H4 (cell line): ENCODE measurements at places on chromosomes 3 and 15. TPM values are rescaled to one million over a fixed set of nuclear protein-coding genes. Genes with fewer than 3 reads are reported as not detected.

GRCh38 chr3:103976931-103977339 is 1389.8 kb upstream of the ALCAM start:
- no peak for DNase-seq

DNA sequence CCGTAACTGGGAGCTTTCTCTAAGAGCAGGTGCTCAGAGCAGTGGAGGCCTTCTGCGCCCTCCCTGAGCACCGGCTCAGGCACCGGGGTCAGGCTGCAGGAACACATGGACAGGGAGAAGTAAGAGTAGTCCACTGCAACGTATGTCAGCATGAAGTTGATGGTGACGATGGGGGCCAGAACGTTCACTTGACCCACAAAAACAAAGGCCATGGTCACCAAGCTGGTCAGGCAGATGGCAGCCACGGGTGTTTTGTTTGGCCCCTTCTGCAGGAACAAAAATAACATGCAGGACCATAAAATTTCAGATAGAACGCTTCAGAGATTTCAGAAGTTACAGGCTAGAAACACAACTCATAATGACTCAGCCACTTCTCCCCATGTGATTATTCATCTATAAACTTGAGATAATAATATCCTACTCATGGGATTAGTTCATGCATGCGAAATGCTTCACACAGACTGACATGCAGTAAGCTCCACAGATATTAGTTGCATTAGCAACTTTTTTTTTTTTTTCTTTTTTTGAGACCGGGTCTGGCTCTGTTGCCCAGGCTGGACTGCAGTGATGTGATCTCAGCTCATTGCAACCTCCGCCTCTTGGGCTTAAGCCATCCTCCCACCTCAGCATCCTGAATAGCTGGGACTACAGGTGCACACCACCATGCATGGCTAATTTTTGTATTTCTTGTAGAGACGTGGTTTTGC is 52.2 kb upstream of the HEG1 start:
- peak; percentile 79 for DNase-seq

Gene SNX33
- total RNA-seq = 5.1 and 5.8 TPM in 2 replicates

Gene LRRC2
- 0.04 TPM in 1 of 2 replicates, not detected in the other for total RNA-seq

Gene DHFR2
- total RNA-seq = 3.9 and 5.8 TPM in 2 replicates

Gene SMCO1
- not detected in 2 replicates for total RNA-seq

DNA sequence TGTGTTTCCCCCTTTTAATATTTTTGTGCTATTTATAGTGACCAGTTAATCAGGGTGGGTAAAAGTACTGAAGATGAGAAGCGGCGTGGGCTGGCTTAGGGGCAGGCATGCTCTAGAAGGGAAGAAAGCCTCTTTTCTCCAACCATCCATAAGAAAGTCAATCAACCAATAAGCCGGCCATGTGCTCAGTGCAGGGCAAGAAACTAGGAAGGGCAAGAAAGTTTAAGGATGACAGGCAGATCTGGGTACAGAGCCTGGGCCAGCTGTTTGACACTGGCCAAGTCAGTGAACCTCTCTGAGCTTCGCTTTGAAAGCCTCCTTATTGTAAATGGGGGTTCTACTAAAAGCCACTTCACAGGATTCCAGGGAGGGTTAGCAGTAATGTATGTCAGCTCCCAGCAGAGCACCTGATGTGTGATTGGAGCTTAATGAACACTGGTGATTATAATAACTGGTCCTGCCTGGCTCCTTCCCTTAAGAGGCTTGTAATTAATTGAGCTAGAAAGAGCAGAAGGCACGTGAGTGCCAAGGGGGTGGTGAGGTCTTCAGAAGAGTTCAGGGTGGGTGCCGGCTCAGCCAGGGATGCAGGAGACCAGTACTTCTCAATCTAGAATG is 5.7 kb upstream of the CHRNA3 start:
- no peak for DNase-seq

Gene PTPRG
- 15.7 and 16.1 TPM in 2 replicates for total RNA-seq

Gene LRRN1
- total RNA-seq = 1.6 and 1.9 TPM in 2 replicates

Gene C2CD4A
- not detected in 2 replicates for total RNA-seq

- DNase-seq = no peak
Observed at GRCh38 chr3:10764259-10765051, 51.6 kb upstream of the SLC6A11 start.

Gene CASR
- total RNA-seq = not detected in 2 replicates

DNA sequence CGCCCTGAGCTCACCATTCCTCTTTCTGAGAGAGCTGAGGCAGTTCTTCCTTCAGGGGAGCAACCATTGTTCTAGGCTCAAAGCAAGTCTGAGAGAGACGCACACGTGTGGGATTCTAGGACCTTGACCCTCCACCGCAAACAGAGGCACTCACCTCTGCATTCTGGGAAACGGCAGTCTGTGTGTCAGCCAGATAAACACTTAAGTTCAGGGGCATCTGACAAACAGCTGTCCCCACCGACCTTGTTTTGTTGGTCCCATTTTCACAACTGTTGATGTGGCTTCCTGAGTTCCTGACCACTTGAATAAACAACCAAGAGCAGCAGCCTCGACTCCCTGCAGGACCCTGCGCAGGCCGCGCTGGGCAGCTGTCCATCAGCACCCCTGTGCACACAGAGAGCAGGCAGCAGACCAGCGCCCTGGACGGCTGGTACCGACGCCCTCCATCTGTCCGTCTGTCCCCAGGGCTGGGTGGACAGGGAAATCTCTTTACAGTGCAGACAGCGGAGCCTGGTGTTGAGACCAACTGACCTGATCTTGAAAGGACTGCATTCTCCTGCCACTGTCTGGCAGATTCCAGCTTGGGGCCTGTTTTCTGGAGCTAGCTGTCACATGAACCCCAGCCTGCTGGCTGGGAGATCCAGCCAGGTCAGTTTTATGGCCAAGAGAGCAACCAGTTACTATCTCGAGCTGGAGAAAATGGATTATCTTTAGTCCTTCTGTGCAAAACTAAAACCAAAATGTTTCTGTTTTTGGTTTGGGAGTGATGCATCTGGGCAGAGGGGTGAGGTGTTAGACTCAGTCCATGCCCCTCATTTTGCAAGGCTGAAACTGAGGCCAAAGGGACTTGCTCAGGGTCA is 64.2 kb downstream of the FAM43A start:
- no peak for DNase-seq

Gene HYAL1
- total RNA-seq = not detected in 2 replicates

Gene TRIM42
- not detected in 2 replicates for total RNA-seq

DNA sequence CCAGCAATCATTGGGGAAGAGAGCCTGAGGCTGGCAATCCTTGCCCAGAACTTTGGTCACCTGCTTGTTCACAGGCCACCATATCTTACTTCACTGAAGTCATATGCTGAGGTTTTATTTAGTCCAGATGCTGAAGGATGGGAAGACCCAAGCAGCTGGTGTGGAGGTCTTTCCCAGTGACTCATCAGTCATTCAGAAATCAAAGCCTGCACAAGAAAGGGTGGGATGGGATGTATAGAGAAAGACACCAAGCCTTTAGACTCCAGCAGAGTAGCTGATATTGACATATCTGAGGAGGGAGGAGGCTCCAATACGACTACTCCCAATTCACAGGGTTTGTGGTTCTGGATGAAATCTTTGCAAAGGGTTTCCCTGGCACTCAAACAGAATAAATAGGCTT is 13.0 kb upstream of the PHLDB2 start:
- DNase-seq = no peak

GRCh38 chr3:45464336-45465170 is 76.2 kb downstream of the LARS2 start:
- no peak for DNase-seq

GRCh38 chr3:149964291-149964690 is 6.4 kb downstream of the PFN2 start:
- DNase-seq = no peak

Gene FAM81A
- total RNA-seq = 3.9 and 5.6 TPM in 2 replicates
